ENCODE measurements at places on chromosomes 6 and 20.

DNA sequence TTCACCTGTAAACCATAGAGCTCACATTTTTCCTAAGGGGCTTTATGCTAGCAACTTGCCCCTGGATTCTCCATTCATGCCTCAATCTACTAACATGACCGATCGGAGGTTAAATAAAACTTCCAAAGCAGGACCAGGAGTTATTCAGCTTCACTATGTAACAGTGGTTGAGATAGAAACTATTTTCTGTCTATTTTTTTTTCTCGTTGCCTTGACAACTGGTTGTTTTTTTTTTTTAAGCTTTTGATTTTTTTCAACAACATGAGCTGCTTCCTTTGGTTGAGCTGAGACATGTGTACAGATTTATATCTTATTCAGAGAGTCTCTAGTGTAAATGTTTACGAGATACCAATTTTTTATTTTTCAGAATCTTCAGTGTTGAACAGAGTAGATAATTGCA, 85.7 kb downstream of the SHLD1 start:
- no peak for DNase-seq

DNA sequence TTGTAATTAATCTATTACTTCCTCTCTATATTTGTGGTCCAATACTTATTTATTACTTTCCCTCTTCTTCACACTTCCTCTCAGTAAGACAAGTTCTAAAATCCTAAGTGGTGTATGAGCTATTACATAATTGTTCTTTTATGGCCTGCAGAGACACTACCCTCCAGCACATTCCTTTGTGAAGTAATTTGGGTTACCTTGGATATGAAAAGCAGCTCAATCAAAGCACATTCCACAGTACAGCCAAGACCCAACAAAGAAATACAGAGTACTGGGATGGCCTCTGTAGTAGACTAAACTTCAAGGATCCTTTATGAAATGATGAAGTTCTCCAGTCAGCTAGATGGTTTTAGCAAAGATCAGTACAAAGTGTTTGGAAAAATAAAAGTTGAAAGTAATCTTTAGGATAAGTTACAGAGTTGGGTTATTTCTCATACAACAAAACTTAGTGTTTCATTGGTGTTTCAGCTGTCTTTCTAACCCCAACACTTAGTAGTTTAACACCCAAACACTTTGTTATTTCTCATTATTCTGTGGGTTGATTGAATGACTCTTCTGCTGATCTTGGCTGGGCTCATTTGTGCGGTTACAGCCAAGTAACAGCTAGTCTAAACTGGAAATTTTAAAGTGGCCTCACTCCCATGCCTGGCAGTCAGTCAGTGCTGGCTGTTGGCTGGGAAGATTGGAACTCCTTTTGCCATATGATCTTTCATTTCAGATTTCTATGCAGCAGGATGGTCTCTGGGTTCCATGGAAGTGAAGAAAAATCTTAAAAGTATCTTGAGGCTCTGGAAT, 161.5 kb upstream of the POU3F2 start:
- DNase-seq, result no peak

DNA sequence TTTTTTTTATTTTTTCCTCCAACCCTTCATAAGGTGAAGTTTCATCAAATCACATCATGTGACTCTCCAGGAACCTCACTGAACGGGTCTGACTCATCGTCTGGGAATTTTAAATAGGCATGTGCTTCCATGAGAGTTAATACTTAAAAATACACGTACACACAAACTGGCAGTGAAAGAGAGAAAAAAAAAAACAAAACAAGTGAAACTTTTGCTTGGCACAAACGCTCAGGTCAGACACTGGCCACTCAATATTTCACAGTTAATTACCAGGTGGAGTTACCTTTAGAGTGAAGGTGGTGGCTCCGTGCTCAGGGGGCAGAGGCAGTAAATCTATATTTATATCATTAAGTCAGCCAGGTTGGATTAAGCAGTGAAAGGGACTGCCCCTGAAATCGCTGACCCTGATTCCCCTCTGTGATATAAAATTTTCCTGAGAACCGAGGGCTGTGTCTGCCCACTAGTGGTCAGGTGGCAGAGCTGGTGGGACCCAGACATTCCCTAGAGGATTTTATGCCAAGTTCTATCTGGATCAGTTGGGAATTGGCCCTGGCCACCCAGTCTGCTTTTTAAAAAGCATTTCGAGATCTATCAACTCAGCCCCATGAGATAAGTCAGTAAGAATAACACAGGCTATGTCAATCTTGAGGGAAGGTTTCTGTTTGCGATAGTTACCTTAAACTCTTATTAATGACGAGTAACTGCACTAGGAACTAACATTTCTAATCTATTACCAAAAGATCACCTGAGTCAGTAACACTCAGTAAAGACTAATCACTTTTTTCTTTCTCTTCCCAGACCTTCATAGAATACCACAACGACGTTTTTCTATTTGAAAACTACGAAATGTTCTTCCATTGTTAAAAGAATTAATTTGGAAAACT, 259.1 kb downstream of the HDGFL1 start:
- no peak for DNase-seq

GRCh38 chr6:158653577-158654354, 3.9 kb downstream of the SYTL3 start:
- peak; percentile 75 for DNase-seq

DNA sequence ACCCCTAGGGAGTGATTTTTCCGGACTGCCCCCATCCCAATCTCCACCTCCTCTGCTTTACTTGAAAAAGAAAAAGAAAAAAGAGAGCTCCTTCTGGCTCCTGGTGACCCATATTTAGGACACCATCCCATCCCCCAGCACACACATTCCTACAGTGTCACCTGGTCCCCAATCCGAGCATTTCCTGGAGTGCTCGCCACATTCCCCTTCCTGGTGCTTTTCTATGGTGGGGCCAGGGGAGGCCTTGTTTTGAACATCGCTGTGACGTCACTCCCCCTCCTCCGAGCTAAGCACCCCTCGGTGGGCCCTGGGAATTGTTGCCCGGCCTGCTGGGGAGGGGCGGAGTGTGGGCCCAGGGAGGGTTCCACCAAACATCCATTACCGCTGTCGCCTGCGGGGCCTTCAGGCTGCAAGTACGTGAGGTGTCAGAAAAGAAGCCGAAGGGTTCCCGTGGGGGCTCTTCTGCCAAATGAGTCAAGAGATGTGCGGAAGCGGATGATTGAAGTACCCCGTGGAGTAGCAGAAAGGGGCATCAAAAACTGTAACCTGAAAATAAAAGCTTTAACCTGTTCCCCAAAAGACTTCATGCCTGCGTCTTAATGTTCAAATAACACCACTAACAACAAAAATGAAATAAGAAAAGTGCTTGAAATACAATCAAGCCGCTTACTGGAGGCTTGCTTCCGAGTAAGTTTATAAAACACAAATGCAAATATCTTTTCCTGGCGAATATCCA, 2.8 kb upstream of the FOXC1 start:
- DNase-seq, result no peak

DNA sequence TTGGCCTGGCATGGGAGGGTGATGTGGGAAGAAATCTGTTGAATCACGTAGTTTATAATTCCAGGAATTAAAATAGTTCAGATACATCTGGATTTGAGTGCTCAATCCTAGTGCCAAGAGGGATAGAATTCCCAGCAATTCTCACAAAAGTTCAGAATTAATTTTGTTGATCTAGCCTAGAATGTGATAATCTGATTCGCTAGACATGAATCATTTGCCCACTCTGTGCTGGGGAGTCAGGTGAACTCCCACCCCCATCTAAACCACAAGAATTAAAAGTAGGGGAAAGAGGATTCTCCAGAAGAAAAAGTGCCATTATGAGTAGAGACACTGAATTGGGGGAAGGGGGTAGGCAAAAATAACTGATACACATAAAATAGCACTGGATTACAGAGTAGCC, 85.0 kb downstream of the LIN28B start:
- DNase-seq, result no peak

GRCh38 chr20:25315418-25316210, 67.7 kb downstream of the PYGB start:
- DNase-seq, result no peak

GRCh38 chr20:19692685-19693119, 65.4 kb upstream of the RIN2 start:
- DNase-seq, result peak; percentile 57

GRCh38 chr6:136717716-136717990, 74.6 kb downstream of the MAP3K5 start:
- DNase-seq, result no peak

DNA sequence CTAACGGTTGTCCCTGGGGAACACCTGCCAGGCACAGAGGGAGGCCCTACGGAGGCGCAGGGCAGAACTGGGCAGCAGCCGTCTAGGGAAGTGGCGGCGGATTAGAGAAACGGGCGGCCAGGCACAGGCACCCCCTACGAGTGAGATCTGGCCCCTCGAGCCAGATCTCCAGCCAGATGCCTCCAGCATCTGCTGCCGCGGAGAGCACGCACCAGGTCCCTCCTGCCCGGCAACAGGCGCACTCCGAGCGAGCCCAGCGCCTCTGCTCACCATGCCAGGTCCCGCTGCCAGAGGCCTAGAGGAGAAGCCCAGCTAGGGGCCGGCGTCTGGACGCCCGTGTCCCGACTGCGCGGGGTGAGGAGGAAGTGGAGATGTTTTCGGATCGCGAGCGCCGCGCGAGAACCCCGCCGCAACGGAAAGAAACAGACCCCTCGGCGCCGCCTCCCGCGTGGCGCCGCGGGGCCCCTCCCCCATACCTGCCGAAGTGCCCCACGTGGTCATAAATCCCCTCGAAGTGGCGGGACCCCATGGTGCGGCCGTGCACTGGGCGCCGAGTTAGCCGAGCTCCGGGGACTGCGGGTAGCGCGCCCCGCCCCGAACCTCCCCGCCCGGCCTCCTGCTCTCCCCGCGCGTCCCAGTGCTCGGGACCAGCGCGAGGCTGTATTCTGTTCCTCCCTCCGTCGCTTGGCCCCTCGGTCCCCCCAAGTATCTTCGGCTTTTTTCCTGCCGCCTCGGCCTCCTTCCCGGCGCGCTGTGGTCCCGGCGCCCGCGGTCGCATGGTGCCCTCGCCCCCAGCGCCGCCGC, at the start of gene SLC22A16:
TSS of gene SLC22A16 (minus strand) at position 568 of the 804 bp plus-strand sequence. CDS start at position 529, 39 bp downstream.
- no peak for DNase-seq

GRCh38 chr6:128519931-128520435, 416 bp downstream of the PTPRK start:
- peak; percentile 27 for DNase-seq

GRCh38 chr20:10508060-10508459, 73.0 kb downstream of the SLX4IP start:
- no peak for DNase-seq

DNA sequence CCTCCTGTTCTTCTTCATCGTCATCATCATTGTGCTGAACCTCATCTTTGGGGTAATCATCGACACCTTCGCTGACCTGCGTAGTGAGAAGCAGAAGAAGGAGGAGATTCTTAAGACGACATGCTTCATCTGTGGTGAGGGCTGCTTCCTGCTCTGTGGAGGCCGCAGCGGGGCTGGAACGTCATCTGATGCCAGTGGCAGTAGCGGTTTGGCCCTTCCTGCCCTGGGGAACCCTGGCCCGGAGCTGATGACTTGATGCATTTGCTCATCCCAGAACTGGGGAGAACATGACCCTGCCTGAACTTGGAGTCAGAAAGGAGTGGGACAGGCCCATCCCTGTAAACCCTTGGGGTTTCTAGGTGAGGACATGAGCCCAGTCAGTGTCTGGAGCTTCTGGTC, 18.7 kb downstream of the UQCC2 start:
- peak; percentile 50 for DNase-seq

DNA sequence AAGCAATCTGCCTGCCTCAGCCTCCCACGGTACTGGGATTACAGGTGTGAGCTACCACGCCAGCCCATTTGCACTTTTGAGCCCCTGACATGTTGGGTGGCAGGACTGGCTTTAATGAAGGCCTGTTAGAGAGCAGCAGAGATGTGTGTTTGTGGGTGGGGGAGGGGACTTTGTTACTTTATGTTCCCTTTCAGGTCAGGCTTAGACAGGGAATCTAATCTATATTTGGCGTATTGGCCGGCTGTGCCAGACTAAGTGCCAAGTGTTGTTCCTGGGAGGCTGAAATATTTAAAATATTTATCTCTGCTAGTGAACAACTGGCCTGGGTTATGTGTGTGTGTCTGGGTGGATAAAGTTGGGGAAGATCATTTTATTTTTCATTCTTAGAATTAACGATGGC, 6.1 kb downstream of the GMPR start:
- no peak for DNase-seq

GRCh38 chr6:128918886-128919285, 35.9 kb downstream of the LAMA2 start:
- DNase-seq, result no peak

GRCh38 chr6:79436241-79436640, 101.0 kb downstream of the LCA5 start:
- DNase-seq, result no peak

- no peak for DNase-seq
These were observed 40.4 kb downstream of the TFEB start for GRCh38 chr6:41694815-41695526.

DNA sequence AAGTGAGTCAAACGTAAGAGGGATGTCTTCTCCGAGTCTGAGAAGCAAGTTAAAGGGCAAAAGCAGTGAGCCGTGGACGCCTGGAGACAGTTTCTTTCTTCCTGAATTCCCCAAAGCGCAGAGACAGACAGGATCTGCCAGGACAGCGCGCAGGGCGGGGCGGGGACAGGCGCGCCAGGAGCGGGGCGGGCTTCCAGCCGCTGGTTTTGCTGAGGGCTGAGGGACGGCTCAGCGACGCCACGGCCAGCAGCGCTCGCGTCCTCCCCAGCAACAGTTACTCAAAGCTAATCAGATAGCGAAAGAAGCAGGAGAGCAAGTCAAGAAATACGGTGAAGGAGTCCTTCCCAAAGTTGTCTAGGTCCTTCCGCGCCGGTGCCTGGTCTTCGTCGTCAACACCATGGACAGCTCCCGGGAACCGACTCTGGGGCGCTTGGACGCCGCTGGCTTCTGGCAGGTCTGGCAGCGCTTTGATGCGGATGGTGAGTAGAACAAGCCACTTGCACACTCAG, at the start of gene SCGN:
TSS of gene SCGN (plus strand) at position 209 of the 509 bp plus-strand sequence. CDS start at position 398, 189 bp downstream.
- peak; percentile 44 for DNase-seq

Measured in stimulated activated CD4-positive, alpha-beta T cell treated with anti-CD3 and anti-CD28 coated beads, Interleukin-2, amount 100 ng/mL, for 48 hours (primary cell).